ENCODE measurements at places on chromosomes 16 and 17.

DNA sequence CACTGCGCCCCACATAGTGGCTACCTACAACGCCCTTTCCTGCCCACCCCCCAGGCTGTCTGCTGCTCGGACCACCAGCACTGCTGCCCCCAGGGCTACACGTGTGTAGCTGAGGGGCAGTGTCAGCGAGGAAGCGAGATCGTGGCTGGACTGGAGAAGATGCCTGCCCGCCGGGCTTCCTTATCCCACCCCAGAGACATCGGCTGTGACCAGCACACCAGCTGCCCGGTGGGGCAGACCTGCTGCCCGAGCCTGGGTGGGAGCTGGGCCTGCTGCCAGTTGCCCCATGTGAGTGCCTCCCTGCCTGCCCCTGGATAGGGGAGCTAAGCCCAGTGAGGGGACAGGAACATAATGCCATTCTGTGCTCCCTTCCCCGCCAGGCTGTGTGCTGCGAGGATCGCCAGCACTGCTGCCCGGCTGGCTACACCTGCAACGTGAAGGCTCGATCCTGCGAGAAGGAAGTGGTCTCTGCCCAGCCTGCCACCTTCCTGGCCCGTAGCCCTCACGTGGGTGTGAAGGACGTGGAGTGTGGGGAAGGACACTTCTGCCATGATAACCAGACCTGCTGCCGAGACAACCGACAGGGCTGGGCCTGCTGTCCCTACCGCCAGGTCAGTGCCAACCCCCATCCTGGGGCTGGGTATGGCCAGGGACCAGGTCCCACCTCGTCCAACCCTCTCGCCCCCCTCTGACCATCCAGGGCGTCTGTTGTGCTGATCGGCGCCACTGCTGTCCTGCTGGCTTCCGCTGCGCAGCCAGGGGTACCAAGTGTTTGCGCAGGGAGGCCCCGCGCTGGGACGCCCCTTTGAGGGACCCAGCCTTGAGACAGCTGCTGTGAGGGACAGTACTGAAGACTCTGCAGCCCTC is 7.1 kb downstream of the GRN start:
- no peak for DNase-seq

DNA sequence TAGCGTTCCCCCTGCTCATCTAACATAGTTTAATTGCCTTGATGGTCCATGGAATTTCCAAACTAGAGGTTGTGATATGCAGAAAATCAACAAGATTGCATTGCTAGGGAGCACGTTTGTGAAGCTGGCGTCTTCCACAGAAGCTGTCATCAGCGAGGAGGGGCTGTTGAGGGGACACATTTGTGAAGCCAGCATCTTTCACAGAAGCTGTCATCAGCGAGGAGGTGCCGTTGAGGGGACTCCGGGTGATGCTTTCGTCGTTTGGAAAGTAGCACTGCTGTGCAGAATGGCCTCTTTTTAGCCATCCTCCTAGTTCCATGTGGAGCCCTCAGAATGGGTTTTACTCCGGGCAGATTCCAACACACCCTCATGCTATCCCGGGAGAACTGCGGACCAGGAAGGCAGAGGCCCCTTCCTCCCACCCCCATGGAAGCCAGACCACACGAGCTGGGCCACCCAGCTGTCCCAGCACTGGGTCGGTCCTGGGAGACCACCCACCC is 119.6 kb upstream of the CHMP6 start:
- DNase-seq: no peak

DNA sequence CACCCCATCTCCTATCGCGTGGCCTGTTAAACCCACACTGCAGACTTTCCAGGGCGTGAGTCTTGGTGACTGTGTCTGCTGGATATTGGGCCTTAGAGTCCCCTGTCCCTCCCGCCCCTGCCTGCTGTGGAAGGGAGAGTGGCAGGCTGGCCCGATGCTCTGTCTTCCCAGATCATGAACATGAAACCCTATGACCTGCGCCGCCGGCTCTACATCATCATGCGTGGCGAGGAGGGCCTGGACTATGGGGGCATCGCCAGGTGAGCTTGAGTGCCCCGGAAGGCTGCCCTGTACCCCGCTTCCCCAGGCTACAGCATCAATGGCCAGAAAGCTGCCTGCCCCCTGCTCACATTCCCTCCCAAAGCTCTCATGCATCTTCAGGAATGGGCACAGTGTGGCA is 19.5 kb upstream of the CLEC18A start:
- no peak for DNase-seq

- no peak for DNase-seq
These were observed 763 bp downstream of the ZKSCAN2 start for GRCh38 chr16:25256695-25257469.

DNA sequence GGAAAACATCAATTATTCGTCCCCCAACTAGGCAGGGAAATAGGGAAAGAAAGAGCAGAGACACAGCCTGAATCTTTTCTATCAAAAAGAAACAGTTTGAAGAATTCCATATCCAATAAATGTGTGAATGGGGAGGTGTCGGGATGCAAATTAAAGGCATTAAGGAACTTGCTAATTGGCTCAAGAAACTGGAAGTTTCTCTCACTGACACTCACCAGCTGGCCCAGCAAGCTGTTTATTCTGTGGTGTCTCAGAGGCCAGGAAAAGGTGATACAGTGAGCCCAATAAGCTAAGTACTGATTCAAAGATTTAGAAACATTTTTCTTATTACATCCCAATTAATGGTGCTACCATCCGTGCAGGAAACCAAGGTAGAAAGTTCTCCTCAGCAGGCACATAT is 104.4 kb upstream of the CLEC3A start:
- DNase-seq: no peak

DNA sequence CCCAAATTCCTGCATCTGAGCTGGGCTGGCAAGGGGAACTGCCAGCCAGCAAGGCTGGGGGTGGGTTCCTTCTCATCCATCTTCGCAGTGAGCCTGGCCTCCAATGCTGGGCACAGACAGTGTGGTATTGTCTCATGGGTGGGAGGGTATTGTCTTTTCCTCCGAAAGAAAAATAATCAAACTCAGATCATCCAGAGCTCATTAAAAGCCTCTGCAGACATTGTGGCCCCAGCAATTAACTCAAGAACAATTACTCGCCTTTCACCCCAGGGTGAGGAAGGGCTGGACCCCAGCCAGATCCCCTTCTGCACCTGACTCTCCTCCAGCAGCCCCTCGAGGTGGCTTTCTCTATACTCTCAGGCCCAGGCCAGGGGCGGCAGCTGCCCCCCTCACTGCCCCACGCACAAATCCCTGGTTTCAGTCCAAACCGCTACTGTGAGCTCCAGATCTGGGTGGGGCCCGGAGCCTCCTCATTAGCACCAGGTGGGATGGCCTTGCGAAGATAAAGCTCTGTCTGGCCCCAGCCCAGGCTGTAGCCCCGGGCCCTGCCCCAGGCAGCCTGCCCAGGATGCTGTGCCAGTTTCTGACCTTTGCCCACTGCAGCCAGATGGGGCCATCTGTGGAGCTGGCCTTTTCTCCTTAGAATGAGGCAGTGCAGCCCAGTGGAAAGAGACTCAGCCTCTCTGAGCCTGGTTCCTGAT is 2.3 kb upstream of the KRT15 start:
- peak; percentile 55 for DNase-seq

DNA sequence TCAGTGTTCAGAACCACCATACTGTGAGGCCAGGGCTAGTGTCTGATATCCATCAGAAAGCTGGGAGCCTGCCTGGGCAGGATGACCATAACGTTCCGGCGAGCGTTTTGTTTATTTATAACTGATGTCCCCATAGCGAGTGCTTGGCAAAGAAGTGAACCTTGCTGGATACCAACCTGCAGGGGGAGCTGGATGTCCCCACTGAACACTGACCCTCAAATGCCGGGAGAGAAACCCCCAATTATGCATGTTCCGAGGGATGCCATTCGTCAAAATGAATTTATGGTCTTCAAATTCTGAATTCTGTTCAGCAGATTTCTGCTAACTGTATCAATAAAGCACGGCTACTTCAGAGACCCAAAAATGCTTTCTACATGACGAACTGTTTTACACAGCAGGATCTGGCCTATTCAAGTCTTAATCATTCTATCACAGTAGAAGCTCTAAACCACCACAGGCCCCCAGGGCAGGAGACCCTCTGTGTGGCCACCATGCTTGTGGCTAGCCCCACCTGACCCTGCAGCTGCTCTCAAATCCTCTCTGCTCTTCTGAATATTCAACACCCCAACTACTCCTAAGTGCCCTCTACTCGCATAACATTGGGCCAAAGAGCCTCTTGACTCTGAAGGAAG is 15.2 kb downstream of the MED24 start:
- DNase-seq: peak; percentile 63

DNA sequence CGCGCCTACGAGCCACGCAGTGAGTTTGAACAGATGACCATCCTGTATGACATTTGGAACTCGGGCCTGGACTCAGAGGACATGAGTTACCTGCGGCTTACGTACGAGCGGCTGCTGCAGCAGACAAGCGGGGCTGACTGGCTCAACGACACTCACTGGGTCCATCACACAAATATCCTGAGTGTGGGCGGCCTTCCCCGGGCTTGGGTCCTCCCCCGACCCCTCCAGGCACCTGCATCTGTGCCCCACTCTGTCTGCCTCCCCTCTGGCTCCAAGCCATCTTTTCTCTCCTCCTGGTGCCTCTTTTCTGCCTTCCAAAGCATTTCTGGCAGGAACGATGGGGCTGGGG is 5.0 kb upstream of the HSD3B7 start:
- no peak for DNase-seq

DNA sequence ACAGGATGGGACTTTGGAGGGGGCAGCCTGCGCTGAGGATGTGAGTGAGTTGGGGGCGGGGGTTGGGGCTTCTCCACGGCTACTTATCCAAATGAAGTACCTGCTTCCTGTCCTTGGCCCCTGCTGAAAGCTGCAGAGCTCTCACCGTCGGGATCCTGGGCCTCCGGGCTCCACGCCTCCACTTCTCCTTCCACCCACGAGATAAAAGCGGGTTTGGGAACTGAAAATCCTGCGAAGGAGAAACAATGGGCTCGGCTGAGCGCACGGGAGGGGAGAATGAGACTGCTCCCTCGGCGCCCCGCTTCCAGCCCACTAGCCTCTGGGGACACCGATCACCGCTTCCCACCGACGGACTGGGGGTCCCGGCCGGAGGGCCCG is 486 bp downstream of the ZNF785 start:
- DNase-seq: peak; percentile 25

DNA sequence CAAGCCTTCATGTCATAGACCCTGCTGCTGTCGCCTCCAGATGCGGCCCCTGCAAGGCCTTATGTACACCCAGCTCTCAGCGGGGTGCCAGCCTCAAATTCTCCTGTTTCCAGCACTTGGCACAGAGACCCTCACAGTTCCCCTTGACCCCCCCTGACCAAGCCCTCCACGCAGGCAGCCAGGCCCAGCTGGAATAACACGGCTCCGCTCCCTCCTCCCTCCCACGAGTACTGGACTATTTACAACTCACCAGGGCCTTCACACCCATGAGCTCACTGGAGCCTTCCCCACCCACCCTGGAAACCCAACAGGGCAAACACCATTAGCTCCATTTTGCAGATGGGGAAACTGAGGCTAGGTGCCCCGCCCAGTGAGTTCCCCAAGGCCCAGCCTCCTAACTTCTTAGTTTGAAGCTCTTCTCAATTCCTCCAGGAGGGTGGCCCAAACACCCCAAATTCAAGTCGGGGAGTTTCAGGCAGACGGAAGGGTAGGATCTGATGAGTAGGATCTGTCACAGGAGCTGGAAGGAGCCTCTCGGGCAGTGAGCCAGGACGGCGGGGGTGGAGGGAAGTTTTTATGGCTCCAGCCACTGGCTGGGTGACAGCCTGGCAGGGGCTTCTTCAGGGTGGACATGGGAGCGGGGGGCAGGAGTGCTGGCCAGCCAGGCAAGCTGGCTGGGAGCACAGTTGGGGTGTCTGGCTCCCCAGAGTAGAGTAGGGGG is 17.5 kb upstream of the DLX4 start:
- DNase-seq: peak; percentile 43

DNA sequence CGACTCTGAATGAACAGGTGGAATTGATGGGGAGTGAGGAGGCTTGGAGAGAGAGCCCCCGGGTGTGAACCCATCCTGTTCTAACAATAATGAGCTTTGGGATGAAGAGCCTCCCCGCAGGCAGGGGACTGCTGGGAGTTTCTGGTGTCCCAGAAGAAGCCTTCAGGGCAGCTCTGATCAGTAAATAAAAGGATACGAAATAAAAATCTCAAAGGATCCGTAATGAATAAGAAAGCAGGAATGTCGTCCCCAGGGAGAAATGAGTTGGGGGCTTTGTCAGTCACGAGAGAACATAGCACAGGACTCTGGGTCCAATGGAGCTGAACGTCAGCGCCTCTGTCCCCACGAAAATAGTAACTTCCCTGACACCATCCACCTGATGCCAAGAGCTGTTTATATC is 113.4 kb downstream of the PITPNC1 start:
- DNase-seq: no peak

DNA sequence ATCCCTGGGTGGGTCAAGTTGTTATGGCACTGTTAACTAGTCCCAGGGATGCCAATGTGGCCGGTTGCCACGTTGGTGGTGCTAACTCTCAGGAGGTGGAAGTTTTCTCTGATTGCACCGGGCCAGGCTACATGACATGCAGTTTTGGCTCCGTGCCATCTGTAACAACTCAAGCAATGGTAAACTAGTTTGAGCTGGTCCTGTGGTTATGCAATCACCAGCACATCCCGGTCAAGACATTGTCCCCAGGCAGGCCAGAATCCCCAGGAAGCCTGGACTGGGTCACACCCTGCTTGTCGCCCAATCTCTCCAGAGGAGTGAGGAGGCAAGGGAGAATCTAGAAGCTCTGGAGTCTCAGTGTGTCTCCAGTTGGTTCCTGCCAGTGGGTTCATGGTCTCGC is 10.1 kb upstream of the CCL17 start:
- DNase-seq: peak; percentile 82

GRCh38 chr17:1150863-1151600 is 28.7 kb downstream of the ABR start:
- DNase-seq: no peak

- peak; percentile 49 for DNase-seq
These were observed 61.3 kb upstream of the SDK2 start for GRCh38 chr17:73705594-73705993.

DNA sequence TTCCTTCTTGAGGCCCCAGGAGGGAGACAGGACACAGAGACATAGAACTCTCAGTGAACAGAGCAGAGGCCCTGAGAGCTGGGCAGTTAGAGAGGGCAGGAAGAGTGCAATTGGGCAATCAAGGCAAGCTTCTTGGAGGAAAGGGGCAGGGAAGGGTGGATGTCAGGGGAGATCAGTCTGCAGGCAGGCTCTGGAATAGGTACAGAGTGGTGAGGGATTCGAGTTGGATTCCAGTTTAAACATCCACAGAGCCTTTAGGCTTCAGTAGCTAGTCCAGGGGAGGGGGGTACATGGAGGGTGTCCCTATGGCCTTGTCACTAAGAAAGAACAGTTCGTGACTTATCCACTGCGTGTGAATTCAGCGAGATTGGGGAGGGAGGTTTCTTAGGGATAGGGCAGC is 2.0 kb downstream of the PYY start:
- DNase-seq: no peak

Measured in MCF 10A (cell line).